T follicular helper cell (primary cell): ENCODE measurements at places on chromosomes 16 and 17.

DNA sequence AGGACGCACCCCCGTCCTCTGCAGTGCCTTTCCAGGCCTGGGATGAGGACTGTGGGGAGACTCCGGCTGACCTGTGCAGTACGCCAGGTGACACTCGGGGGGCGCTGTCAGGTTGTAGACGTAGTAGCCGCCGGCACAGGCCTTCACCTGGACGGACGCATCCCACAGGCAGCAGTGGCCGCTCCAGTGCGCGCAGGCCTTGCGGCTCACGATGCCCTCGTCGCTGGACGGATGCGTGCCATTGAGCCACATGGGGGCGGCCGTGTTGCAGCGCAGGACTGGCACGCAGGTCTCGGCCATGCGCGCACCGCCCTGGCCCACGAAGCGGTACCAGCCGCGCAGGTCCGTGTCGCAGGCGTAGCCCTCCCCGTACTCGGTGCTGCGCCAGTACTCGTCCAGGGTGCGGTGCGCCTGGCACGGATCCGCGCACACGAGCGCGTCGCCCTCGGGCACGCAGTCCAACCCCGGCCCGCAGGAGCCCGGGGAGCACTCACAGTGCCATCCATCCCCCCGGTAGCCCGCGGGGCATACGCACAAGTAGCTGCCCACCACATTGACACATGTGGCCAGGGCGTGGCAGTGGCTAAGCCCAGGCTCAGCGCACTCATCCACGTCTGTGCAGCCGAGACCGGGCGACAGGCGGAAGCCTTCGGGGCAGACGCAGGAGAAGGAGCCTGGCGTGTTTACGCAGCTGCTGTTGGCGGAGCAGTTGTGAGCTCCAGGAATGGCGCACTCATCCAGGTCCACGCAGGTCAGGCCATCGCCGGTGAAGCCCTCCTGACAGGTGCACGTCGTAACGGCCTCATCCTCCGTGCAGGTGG, 3.9 kb downstream of the UMOD start:
- no peak for DNase-seq

- DNase-seq: no peak
Observed at GRCh38 chr17:36641877-36642845, 40.8 kb downstream of the MRM1 start.

- no peak for DNase-seq
Observed at GRCh38 chr17:79923974-79924638, 84.9 kb upstream of the CBX4 start.

- DNase-seq: peak; percentile 24
Observed at GRCh38 chr17:48728232-48729231, at the start of gene HOXB13. HOXB13 (minus strand) TSS chr17:48728750; CDS start chr17:48728593, 157 bp downstream.

- DNase-seq: no peak
Observed at GRCh38 chr16:81470796-81471636, 26.4 kb downstream of the CMIP start.

- peak; percentile 75 for DNase-seq
Observed at GRCh38 chr16:89489040-89489897, 1.1 kb downstream of the ANKRD11 start.

GRCh38 chr16:70419384-70420327, 19.2 kb downstream of the ST3GAL2 start:
- DNase-seq: no peak

DNA sequence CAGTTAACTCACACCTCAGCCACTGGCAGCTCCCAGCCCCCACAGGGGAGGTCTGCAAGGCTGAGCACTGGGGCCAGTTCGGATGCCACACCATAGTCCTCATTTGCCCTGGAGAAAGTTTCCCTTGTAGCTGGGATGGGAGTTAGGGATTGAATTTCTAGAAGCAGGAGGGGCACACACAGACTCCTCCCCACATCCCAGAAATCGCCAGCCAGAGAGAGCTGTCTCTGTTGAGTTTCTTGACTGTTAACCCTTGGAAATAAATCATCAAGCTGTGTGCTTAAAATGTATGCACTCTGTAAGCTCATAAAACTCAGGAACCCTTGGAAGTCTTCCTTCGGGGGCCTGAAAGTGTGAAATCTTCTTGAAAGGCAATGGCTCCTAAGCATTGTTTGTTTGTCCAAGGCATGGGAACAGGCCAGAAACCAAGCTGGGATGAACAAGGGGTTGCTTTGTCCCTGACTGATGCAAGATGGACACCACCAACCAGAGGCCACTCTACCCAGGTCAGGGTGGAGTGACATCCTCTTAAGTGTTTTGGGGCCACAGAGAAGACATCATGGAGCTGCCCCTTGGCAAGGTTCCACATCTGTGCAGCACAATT, 394 bp upstream of the PRM3 start:
- no peak for DNase-seq

DNA sequence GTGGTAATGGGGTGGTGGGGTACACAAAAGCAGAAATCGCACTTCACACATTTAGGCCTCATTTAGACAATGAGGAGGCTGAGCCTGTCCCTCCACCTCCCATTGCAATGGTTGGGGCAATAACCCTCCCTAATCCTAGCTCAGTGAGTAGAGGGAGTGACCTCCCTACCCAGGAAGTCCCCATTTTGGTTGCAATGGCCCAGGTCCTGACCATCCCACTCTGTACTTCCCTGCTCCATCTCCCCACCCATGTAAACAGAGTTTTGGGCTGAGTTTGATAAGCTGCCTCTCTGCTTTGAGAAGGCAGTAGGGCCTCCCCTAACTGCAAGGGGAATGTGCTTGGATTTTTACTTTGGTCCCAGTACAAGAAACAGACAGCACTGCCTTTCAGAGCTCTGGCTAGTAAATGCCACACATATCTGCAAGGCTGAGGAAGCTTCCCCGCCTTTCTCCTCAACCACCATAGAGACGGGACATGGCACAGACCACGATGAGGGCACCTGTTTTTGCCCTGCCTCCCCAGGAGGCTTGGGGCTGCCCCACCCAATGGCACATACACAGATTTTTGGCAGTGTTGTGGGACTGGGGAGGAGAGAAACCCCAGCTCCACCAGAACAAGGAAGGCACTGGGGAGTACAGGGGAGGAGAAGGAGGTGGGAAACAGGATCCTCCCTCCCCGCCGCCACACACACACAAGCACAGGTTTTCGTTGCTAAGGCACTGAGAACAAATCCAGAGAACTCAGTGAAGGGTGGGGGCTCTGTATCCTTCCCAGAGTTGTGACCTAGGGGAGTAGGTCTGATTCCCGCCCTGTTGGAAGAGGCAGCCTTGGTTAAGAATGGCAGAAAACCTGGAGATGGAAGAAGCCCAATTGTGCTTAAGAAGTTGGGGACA, 7.3 kb downstream of the VAT1 start:
- no peak for DNase-seq

DNA sequence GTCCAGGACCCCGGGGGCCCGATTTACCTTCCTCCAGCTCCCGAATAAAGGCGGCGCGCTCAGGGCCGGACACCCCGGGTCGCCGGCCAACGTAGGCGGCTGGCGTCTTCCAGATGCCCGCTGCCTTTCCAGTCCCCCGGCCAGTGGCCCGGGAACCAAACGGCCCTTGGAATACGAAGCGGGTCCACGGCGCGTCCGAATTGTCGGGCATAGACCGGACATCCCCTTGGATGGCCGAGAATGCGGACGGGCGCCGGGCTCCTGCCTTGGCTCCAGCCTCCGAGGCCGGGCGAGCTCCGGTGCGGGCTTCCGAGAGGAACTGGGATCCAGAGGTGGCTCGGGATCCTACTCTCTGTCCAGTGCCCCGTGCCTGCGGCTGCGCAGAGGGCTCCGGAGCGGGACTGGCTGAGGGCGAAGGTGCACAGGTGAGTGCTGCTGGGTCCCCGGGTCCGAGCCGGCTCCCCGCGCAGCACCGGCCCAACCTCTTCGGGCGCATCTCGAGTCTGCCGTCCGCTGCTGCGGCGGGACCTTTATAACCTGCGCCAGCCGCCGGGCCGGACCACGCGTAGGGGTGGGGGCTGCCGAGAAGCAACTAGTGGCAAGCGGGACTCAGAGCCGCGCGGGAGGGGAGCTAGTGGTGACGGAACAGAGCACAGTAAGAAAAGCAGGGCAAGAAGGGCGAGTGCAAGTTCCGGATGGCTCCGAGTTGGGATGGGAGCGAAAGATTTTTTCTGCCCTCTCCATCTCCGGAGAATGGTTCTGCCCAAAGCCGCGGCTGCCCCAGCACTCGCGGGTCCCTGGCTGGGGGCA, at the start of gene HAP1:
Gene HAP1 (minus strand): TSS at position 505 of the 810 bp plus-strand sequence. CDS start 9 bp downstream, at position 496.
- DNase-seq: no peak

GRCh38 chr16:17368951-17369350, 101.8 kb downstream of the XYLT1 start:
- DNase-seq: no peak
